ENCODE measurements at places on chromosomes 16 and 17.
A peak's percentile ranks its signal among the peaks of the same experiment; 100 is the strongest.

DNA sequence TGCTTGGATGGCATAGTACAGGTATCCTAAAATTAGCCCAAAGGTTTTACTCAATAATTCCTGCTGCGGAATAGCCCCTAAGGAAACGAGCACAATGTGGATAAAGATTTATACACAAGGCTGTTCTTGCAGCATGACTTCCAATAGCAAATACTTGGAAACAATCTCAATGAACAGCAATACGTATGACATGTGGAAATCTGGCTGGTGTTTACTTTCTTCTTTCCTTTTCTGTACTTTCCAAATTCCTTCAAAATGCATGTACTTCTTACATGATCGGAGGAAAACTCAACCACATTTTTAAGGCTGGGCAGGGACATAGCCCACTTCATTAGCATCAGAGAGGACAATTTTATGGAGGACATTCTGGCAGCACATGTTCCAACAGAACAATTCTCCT is 86.6 kb downstream of the C16orf95 start:
- no peak for DNase-seq

DNA sequence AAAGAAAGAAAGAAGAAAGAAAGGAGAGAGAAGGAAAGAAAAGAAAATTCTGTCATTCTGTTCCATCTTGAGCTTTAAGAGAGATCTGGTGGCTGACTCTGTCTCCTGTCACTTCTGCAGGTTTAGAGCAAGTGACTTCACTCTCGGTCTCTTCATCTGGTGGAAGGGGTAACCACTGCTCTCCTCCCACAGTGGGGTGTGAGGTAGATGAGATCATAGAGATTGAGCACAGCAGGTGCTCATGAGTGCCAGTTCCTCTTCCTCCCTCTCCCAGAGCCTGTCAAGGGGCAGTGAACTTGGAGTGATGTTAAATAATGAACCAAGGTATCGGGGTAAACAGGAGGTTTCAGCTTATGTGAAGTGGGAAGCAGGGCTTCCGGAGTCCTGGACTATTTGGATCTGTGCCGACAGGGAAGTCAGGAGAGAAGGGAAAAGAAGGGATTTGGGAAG is 47.7 kb downstream of the BEAN1 start:
- peak; percentile 89 for DNase-seq

DNA sequence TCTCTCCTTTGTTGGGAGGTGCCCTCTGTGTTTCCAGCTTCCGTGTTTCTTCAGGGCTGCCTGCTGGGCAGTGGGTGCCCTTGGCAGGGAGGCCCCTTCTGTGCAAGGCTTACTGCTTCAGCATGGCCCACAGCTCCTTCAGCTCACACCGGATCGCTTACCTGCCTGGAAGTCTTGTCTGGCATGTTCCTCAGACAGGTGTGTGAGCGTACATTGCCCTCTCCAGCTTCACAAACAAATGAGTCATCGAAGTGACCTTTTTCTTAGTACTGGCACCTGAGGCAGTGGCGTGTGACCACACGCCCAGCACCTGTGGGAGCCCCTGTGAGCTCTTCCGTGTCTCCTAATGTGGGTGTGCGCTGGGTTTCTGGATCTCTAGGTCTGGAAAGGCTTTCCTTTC is 3.5 kb downstream of the RAB40C start:
- DNase-seq = no peak

DNA sequence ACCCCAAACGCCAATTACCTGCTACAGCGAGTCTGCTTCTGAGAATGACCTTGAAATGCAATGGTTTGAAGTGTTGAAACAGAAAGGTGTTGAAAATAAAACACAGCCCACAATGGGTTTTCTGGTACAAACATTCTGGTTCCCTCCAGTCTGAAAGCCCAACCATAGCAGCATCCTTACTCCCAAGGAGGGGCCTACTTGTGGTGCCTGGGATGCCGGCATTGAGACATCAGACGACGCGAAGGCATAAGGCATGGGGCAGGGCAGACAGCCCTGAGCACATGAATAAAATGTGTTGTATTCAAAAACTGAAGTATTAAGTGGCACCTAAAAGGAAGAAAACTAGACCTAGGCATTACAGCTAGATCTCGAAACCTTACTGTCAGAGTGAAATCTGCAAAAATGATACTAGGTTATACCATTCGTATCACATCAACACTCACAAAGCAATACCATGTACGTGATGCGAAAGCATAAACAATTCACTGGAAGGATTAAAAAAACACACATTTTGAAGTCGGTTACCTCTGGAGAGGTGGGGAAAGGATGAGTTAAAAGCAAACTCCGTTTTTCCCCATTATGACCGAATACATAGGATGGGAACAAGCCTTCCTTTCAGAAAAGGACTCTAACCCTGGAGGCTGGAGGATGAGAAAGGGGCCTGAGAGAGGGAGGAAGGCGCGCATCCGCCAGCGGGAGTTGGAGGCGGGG is 702 bp downstream of the NUDT21 start:
- DNase-seq = peak; percentile 12

- DNase-seq = no peak
These were observed 18.5 kb downstream of the PLLP start for GRCh38 chr16:57265850-57266530.

GRCh38 chr16:77579351-77579891 is 142.9 kb upstream of the NUDT7 start:
- no peak for DNase-seq

- DNase-seq = no peak
These were observed 24.2 kb downstream of the ZNRF1 start for GRCh38 chr16:75023009-75023408.

GRCh38 chr17:27993723-27994310 is 48.7 kb upstream of the NLK start:
- no peak for DNase-seq

- DNase-seq = no peak
These were observed 1.4 kb downstream of the HPR start for GRCh38 chr16:72064361-72064894.

GRCh38 chr17:19546289-19547065 is 12.8 kb downstream of the SLC47A1 start:
- DNase-seq = no peak

DNA sequence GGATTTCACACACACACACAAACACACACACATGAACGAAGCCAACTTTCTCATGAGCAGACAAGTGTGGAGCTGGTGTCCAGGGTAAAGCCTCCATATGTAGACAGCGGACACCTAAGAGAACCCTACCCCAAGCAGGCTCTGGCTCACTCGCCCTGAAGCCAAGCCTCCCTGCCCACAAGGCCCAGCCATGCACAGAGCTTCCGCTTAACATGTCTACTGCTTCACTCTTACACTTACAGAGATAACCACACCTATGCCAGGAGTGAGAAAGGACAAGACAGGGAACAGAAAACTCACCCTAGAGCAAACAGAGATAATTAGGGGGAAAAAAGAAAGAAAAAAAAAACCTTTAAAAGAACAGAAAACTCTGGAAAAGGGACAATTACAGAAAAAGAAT is 67.5 kb downstream of the CYTH1 start:
- DNase-seq = no peak

DNA sequence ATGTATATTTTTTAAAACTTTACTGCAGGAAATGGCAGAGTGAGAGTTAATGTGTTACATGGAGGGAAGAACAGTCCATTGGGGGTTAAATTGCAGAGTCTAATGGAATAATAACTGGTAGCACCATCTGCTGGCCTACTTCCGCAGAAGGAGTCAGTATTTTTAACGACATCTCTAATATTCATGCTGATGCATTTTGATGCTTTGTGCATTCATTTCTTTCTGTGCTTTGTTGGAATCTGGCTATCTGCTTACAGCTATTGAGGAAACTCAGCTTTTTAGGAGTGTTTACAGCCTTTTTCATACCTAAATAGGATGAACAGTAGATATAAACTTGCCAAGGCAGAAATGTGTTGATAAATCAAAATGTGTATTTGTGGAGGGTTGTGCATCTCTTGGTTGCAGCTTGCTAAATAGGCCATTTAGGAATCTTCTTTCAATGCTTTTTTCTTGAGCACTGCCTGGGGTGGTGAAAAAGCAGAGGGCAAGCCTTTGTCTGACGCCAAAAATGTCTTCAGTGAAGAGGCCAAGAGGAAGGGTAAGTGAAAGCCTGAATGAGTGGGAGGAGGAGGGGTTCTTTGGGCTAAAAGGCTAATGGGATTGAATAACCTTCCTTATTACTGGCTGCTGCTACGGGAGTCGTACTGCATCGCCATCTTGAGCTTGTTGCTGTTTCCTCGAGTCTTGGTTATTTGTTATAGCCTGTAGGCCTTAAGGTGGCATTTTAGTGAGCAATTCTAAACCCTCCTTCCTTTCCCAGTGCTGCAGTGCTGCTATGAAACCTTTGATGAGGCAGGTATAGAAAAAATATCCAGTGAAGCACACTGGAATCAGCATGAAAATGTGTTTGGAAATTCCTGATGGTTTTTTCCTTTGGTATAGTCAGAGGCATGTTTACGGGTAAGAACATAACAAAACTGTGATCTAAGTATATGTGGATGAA is 153.3 kb downstream of the CHD9 start:
- peak; percentile 70 for DNase-seq

DNA sequence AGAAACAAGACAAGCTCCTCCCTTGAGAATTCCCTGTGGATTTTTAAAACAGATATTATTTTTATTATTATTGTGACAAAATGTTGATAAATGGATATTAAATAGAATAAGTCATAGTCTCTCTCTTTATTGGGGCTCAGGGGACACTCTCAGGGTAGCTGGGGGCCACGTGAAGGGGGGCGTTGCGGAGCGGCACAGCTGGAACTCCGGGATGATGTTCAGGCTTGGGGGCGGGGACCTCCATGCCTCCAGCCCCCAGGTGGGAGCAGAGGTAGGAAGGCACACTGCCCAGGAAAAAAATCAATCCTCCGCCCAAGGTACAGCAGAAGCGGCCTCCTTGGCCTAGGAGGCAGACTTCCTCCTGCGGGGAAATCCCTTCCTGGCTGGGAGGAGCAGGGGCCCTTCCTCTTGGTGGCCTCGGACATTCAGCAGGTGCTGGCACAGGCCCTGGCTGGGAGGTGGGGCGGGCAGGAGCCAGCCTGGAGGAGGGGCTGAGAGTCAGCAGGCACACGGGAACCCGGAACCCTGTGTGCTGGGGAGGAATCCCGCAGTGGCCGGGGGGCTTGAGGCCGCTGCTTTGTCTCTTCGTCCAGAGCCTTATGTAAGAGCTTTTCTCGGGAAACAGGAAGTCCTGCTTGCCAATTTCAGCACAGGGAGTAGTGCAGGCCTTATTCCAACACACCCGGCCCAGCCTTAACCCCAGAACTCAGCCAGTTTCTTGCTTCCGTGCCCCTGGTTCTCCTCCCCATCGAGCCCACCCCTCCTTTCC is 591 bp upstream of the TNFSF13 start:
- DNase-seq = peak; percentile 65

- DNase-seq = no peak
These were observed 7.0 kb upstream of the SPATA20 start for GRCh38 chr17:50539762-50540559.

GRCh38 chr16:15754821-15755534 is 101.8 kb downstream of the MYH11 start:
- DNase-seq = no peak

GRCh38 chr17:4672751-4673150 is 31.2 kb downstream of the PELP1 start:
- DNase-seq = no peak

- no peak for DNase-seq
These were observed 495 bp downstream of the TXNDC17 start for GRCh38 chr17:6641247-6641863.

- DNase-seq = no peak
These were observed 615 bp upstream of the SREBF1 start for GRCh38 chr17:17837380-17837821.

- no peak for DNase-seq
These were observed 909 bp upstream of the RSL1D1 start for GRCh38 chr16:11852092-11852809.

DNA sequence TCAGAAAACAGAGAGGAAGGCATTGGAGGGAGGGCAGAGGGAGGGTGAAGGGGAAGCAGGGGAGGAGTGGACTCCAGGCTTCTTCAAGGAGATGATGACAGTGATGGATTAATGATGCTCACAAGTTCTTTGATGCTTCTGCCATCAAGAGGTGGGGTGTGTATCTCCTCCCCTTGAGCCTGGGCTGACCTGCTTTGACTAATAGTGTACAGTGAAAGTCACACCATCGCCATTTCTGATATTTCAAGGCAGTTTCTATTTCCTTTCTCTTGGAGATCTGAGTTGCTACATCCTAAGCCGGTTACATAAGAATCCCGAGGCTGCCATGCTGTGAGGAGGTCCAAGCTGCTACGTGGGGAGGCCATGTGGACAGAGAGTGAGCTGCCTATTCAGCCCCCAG is 312.5 kb downstream of the MAF start:
- DNase-seq = no peak

DNA sequence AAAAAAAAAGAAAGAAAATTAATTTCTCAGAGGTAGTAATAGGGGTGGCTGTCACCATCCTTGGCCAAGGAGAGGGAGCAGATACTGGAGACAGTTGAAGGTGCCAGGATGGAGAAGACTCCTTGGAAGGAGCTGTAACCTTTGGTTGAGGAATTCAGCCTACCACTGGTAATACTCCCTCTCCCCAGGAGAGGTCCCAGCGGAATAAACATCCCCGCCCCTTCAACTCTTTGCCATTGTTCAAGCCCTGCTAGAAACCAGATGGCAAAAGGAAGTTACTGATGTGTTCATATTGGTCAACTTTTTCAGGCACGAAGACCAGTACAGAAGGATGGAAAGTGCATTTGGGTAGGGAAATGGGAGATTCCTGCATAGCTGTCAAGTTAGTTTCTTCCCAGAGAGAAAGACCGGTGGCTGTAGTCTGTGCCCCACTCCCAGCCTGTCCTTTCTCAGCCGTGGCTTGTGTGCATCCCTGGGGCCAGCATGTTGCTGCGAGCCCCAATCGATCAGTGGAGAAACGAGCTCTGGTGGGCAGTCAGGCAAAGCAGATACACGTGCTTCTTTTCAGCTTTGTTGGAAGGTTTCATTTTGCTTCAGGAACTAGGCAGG is 612.1 kb downstream of the MAF start:
- DNase-seq = no peak

GRCh38 chr17:48451489-48451888 is 21.5 kb upstream of the SKAP1 start:
- DNase-seq = no peak

DNA sequence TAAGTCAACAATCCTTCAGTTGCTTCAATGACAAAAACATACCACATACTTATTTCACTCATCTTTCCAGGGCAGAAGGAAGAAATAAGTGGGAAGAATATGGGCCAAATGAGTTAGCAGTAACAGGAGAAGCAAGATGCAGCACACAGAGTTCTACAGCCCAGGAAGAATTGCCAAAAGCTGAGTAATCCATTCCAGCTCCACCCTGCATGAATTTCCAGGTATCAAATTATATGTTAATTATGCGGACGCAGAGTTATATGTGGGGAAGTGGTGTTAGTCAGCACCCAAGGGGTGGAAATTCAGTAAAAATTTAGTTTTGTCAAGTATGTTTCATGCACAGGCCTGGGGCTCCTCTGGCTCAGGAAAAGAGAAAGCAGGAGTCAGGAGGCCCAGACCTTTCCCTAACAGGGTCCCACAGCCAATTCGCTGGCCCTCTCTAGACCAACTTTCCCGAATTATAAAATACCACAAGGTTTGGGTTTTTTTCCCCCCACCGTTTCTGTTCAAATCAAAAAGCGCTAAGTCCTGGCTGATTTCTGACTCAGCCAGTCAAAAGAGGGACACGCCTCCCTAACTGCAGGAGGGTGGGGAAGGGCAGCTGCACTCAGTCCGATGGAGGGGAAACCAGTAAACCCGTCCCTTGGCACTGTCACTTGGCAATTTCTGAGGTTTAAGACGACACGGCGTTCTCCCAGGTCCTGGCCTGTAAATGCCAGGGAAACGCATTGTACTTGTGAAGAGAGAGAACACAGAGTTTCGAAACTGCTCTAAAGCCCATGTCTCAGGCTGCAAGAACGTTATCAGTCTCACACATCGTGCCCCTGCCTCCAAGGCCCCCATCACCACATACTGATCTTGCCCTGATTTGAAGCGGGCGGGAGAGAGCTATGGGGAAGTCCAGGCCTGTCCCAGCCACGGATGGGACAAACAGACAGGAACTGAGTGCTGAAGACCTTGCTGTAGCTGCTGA is 58.1 kb downstream of the ZFHX3 start:
- DNase-seq = peak; percentile 34

Data from GM13977 (cell line).